Neural progenitor cell (in vitro differentiated cells): ENCODE measurements at places on chromosomes 2 and 18.

GRCh38 chr2:120760446-120761135 lies 24.9 kb downstream of the GLI2 start:
- H3K27me3 ChIP-seq: no peaks in the 10 kb centered on the region
- peaks cover 59% of the 10 kb centered on the region for H3K4me1 ChIP-seq
- no peak for DNase-seq
- H3K4me3 ChIP-seq: no peak overlapping the region
- peaks cover 4% of the 10 kb centered on the region for H3K36me3 ChIP-seq

GRCh38 chr2:180660881-180661685 lies 319.3 kb upstream of the UBE2E3 start:
- H3K27me3 ChIP-seq: no peaks in the 10 kb centered on the region
- DNase-seq: no peak
- H3K4me3 ChIP-seq: no peak overlapping the region
- no peaks in the 10 kb centered on the region for H3K36me3 ChIP-seq
- no peak overlapping the region for H3K27ac ChIP-seq

- peaks cover 72% of the 10 kb centered on the region for H3K27me3 ChIP-seq
- H3K27ac ChIP-seq: no peak overlapping the region
- H3K36me3 ChIP-seq: no peaks in the 10 kb centered on the region
- no peak for DNase-seq
These were observed 84.4 kb upstream of the TWIST2 start for GRCh38 chr2:238763471-238763995.

- no peaks in the 10 kb centered on the region for H3K4me1 ChIP-seq
- no peaks in the 10 kb centered on the region for H3K36me3 ChIP-seq
- H3K27me3 ChIP-seq: no peaks in the 10 kb centered on the region
These were observed 41.1 kb downstream of the FAM124B start for GRCh38 chr2:224360801-224361251.

- no peak overlapping the region for H3K27ac ChIP-seq
- H3K4me1 ChIP-seq: no peaks in the 10 kb centered on the region
- H3K27me3 ChIP-seq: no peaks in the 10 kb centered on the region
- DNase-seq: no peak
- no peak overlapping the region for H3K4me3 ChIP-seq
These were observed 112.4 kb downstream of the FEZ2 start for GRCh38 chr2:36485521-36485920.

GRCh38 chr2:96092573-96092877 lies 23.8 kb downstream of the ADRA2B start:
- H3K27me3 ChIP-seq: no peaks in the 10 kb centered on the region
- peaks cover 17% of the 10 kb centered on the region for H3K4me1 ChIP-seq
- no peak overlapping the region for H3K27ac ChIP-seq
- DNase-seq: no peak
- no peak overlapping the region for H3K4me3 ChIP-seq
- H3K36me3 ChIP-seq: no peaks in the 10 kb centered on the region
